ENCODE measurements at places on chromosomes 7 and 10. TPM values are rescaled to one million over a fixed set of nuclear protein-coding genes. Genes with fewer than 3 reads are reported as not detected.

- peaks cover 21% of the 10 kb centered on the region for H3K36me3 ChIP-seq
- peak overlapping the region; percentile 99 for H3K27ac ChIP-seq
- peaks cover 32% of the 10 kb centered on the region for H3K4me1 ChIP-seq
- H3K27me3 ChIP-seq = no peaks in the 10 kb centered on the region
- peak overlapping the region; percentile 88 for H3K4me3 ChIP-seq
- peak; percentile 71 for DNase-seq
These were observed 1.6 kb upstream of the IDI1 start for GRCh38 chr10:1050554-1050953.

- no peak overlapping the region for H3K4me3 ChIP-seq
- H3K27ac ChIP-seq = no peak overlapping the region
- DNase-seq = no peak
- no peaks in the 10 kb centered on the region for H3K36me3 ChIP-seq
These were observed 181.9 kb upstream of the VSTM2A start for GRCh38 chr7:54360075-54360840.

The CYP2C19 gene
- not detected for total RNA-seq

DNA sequence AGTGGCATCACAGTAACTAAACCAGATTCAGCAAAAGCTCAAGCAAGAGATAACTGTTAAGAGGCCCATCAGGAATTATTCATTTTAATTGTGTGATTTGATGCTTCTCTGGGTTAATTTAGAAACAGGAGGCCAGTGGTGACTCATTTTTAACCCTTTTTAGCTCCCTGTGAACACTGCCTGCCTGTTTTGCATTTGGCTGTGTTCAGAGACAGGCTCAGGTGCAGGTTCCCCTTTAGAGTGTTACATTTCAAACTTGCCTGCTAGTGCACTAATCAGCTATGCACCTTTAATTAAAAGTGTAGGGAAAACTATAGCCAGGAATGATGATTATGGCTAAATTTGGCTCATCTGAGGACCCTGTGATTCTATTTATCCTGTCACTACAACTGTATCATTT lies 6.5 kb downstream of the STAMBPL1 start:
- no peaks in the 10 kb centered on the region for H3K27me3 ChIP-seq
- H3K27ac ChIP-seq = no peak overlapping the region
- peaks cover 41% of the 10 kb centered on the region for H3K4me1 ChIP-seq
- DNase-seq = peak; percentile 25

The CASTOR2 gene
- 2.6 TPM for total RNA-seq

The MAP3K8 gene
- 1.5 TPM for total RNA-seq

The TRIL gene
- not detected for total RNA-seq

DNA sequence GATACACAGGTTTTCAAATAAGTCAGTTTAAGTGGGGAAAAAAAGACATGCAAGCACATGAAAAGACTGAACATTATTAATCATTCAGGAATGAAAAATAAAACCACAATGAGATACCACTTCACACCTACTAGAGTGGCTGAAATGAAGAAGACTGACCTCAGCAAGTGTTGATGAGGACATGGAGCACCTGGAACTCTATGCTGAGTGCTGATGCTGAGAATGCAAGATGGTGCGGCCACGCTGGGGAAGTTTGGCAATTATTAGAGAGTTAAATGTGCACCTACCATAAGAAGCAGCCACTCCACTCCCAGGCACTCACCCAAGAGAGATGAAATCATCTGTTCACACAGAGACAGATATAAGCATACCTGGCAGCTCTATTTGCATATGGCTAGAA lies 32.9 kb upstream of the ELFN1 start:
- peaks cover 6% of the 10 kb centered on the region for H3K36me3 ChIP-seq
- no peak for DNase-seq

The SP8 gene
- total RNA-seq = 0.71 TPM

DNA sequence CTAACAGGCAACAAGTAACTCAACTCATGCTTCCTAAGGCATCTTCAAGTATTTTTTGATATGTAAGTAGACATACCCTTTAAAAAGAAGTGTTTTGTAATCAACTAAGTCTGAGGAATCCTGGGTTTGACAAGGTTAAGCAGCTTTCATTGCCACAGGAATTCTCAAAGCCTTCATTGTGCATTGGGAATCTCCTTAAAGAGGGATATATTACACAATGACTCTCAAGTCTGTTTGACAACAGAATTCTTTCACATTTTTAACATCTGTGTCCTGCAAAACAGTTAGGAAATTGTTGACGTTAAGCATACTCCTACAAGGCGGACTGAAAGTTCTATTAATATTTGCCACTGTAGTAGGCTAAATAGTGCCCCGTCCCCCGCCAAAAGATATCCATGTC lies 71.4 kb downstream of the SGMS1 start:
- H3K36me3 ChIP-seq = no peaks in the 10 kb centered on the region
- no peak for DNase-seq
- peaks cover 6% of the 10 kb centered on the region for H3K4me1 ChIP-seq
- no peak overlapping the region for H3K4me3 ChIP-seq

GRCh38 chr7:17618652-17618974 lies 320.2 kb downstream of the AHR start:
- DNase-seq = no peak
- H3K4me1 ChIP-seq = peaks cover 7% of the 10 kb centered on the region
- H3K27me3 ChIP-seq = no peaks in the 10 kb centered on the region
- H3K4me3 ChIP-seq = no peak overlapping the region
- no peaks in the 10 kb centered on the region for H3K36me3 ChIP-seq
- no peak overlapping the region for H3K27ac ChIP-seq

- no peaks in the 10 kb centered on the region for H3K4me1 ChIP-seq
- H3K27ac ChIP-seq = no peak overlapping the region
- no peaks in the 10 kb centered on the region for H3K36me3 ChIP-seq
- DNase-seq = no peak
- peaks cover 13% of the 10 kb centered on the region for H3K27me3 ChIP-seq
These were observed 52.2 kb downstream of the DIP2C start for GRCh38 chr10:637221-637620.

The URGCP gene
- 51.1 TPM for total RNA-seq

GRCh38 chr10:44465401-44466115 lies 80.7 kb upstream of the CXCL12 start:
- H3K4me3 ChIP-seq = no peak overlapping the region
- H3K4me1 ChIP-seq = peaks cover 27% of the 10 kb centered on the region
- no peaks in the 10 kb centered on the region for H3K27me3 ChIP-seq

GRCh38 chr7:152402384-152403250 lies 33.2 kb downstream of the KMT2C start:
- no peak overlapping the region for H3K27ac ChIP-seq
- H3K27me3 ChIP-seq = no peaks in the 10 kb centered on the region
- H3K36me3 ChIP-seq = no peaks in the 10 kb centered on the region
- no peak overlapping the region for H3K4me3 ChIP-seq
- DNase-seq = no peak
- peaks cover 11% of the 10 kb centered on the region for H3K4me1 ChIP-seq

- H3K27me3 ChIP-seq = peaks cover 70% of the 10 kb centered on the region
- H3K4me3 ChIP-seq = no peak overlapping the region
- DNase-seq = no peak
- H3K27ac ChIP-seq = no peak overlapping the region
These were observed 4.8 kb upstream of the AOC1 start for GRCh38 chr7:150847536-150847935.

The CYP17A1 gene
- not detected for total RNA-seq

All from MCF 10A (cell line).